ENCODE measurements at places on chromosomes 2 and 18.

DNA sequence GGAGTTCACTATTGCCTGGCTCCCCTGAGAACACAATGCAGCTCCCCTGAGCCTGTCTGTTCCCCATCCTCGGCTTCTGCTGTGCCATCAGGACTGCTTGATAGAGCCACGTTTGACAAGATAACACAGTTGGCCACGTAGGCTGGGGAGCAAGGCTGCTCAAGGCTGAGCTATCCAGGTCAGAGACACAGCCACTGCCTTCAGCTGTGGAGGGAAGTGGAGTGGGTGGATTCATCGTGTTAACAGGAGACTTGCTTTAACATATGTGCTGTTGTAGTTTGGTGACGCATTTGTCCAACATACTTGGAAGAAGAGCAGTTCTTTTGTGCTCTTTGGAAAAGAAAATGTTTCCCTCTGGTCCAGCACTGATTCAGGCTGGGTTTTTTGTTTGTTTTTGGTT, 68.8 kb downstream of the WDSUB1 start:
- DNase-seq = no peak

- peak; percentile 42 for DNase-seq
Observed at GRCh38 chr2:223674998-223675609, 72.9 kb upstream of the SCG2 start.

- DNase-seq = no peak
Observed at GRCh38 chr2:36178384-36178783, 177.2 kb upstream of the CRIM1 start.

- DNase-seq = no peak
Observed at GRCh38 chr18:2986150-2986865, 26.6 kb downstream of the LPIN2 start.

DNA sequence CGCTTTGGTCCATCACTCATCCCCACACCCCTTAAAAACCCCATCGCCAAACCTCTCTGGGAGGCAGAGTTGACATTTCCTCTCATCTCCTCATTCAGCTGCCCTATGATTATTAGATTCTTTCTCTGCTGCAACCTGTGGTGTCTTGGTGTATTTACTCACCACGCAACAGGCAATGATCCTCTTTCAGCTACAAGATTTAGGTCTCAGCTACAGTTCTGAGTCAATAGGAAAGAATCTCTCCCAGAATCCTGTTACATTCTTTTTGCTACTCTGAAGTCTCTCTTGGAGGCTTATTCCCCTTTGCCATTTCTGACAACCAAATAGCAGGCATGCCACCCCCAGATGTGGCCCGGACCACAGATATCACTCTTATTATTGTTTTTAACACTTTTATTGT, 468.3 kb upstream of the GYPC start:
- no peak for DNase-seq

DNA sequence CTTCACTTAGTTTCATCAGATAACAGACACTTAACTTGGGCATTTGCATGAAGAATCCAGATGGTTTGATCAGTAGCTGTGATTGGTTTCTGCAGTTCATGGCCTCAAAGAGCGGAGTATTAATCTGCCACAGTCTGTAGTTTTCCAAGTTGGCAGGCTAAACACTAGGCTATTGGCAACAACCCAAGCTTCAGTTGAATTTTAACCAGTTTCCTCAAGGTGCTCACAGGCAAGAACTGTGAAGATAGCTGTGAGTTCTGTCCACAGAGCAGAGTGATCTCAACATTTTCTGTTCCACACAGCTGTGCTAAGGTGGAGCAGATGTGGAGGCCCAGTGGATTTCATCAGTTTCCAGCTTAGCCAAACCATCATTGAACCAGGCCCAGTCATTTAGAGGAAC, 469.5 kb upstream of the LINC00305 start:
- no peak for DNase-seq

DNA sequence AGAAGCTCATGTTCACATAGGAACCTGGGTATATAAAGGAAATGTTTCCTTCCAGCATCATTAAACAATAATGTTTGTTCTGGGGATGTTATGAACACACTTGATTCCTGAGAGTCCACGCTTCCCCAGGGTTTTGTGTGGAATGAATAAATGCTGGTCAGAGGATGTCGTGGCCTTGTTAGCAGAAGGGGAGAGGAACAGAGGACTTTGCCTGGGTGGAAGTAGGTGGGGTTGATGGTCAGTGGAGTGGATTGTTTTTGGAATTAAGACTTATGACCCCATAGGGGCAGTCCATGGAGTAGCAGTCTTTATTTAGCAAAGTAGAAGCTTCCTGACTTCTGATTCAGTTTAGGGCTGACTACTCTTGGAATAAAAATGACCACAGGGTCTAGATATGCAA, 139.6 kb downstream of the MYO1B start:
- DNase-seq = peak; percentile 13
